Activated CD4-positive, alpha-beta T cell treated with anti-CD3 and anti-CD28 coated beads, Interleukin-2, amount 10 ng/mL, durations not matched to agents 24 days and 14 days (primary cell): ENCODE measurements at places on chromosomes 7 and 10. TPM values are rescaled to one million over a fixed set of nuclear protein-coding genes. Genes with fewer than 3 reads are reported as not detected.

DNA sequence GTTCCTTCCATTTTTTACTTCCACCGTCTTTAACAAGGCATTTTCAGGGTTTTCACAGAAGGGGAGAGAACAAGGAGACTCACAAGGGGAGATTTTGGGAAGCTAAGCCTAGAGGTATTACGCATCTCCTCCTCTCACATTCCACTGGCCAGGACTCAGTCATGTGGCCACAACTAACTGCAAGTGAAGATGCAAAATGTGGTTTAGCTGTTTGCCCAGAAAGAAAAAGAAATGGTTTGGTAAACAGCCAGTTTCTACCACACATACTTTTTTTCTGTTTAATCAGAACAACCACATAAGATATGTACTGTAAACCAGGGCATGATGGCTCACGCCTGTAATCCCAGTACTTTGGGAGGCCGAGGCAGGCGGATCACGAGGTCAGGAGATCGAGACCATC, 21.4 kb upstream of the HELLS start:
- DNase-seq: no peak

- DNase-seq: no peak
Measured at GRCh38 chr10:130577039-130577438, 440.8 kb downstream of the GLRX3 start.

GRCh38 chr10:69902835-69903535, 101.3 kb downstream of the COL13A1 start:
- DNase-seq: no peak

GRCh38 chr7:92608380-92609322, 18.5 kb upstream of the FAM133B start:
- DNase-seq: no peak

GRCh38 chr7:143405173-143406001, 3.3 kb downstream of the EPHA1 start:
- DNase-seq: peak; percentile 53

- DNase-seq: no peak
Measured at GRCh38 chr7:143329471-143330170, 13.7 kb downstream of the CLCN1 start.

DNA sequence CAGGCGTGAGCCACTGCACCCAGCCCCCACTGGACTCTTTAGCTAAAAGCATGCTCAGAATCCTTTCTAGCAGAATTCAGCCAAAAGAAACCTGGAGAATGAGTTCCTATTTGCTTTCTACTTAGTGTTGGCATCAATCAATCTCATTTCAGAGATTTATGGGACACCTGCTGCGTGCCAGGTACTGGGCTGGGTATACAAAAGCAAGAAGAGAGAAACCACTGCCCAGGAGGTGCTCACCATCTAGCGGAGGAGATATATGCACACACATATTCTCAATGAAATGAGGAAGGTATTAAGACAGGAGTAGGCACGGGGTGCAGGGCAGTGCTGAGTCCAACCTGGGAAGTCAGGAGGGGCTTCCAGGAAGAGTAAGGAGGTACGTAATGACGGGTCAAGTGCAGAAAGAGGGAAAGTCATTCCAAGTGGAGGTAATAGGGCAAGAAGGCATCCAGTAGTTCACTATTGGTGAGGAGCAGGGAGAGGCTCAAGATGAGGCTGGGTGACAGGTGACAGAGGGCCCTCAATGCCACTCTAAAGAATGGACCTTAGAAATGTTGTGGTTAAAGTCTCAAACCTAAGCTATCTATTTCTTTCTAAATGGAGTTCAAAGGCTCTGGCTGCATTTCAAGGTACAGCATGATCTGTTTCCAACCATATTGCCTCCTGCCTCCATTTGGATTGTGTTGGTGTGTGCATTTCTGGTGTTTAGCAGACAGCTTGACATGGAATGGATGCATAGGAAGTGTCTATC, 22.1 kb downstream of the ABLIM1 start:
- DNase-seq: no peak

The CLEC2L gene
- total RNA-seq: not detected in 2 replicates

DNA sequence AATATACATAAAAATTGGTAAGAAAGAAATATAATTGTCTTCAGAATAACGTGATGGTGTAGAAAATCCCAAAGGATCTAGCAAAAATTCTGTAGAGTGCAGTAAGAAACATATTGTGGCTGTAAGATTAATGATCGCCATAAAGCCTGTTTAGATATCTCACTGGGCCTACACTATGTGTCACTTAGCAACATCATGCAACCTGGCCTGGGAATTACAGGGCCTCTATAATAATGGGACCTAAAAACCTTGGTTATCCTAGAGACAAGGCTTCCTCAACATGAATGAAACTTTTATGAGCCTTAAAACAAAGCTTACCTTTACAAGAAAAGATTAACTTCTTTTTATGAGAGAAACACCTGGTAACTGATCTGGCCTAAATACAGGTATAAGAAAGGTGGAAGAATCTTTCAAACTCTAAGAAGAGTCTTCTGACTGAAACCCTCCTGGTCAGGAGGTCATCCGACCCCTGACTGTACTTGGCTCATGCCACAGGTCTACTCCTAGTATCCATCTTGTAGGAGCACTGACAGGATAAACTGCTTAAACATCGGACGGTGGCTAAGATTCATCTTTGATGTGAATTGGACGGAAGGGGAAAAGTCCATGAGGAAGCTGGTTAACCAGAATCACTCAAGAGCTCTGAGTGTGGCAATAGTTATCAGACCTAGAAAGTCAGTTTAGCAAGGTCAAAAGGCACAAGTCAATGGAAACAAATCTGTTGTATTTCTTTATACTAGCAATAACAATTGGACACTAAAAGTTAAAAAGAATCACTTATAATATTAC, 1155.1 kb upstream of the SORCS1 start:
- no peak for DNase-seq

GRCh38 chr10:97380516-97380915, 20.6 kb downstream of the RRP12 start:
- no peak for DNase-seq

DNA sequence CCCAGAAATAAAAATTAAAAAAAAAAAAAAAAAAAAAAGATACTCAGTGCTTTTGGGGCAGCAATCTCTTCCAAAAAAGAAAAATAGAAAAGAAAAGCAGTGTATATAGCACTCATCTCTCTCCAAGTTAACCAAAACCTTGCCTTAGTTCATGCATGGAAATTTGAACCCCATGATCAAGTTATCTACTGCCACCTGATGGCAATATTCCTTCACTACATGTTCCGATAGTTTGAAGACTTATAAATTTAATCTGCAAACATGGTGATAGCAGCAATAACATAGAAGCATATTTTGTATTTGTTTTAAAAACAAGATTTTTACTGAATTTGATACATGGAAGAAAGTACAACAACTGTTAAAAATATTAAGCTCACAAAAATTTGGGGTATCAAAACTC, 48.6 kb upstream of the SLIT1 start:
- peak; percentile 64 for DNase-seq

The FAM24B gene
- total RNA-seq: 14.2 and 15.2 TPM in 2 replicates
